ENCODE measurements at places on chromosomes 16 and 17.

- no peak for DNase-seq
Measured at GRCh38 chr17:74270333-74270732, 3.7 kb upstream of the DNAI2 start.

DNA sequence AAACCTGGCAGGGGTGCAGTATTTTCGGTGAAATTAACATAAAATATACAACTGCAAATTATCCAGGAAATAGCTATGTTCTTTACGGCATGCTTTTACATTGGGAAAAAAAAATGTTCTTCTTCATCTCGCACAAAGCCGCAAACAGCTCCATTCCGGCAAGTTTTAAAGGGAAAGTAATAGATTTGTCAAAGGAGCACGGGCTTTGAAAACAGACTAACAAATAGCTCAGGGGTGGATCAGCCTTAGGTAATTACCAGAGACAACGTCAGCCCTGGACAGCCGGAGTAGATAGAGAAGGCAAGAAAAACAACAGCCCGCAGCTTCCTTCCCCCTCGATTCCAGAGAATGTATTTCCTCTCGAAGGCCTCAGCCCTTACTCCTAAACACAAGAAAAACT lies 222.5 kb downstream of the C16orf78 start:
- DNase-seq, result no peak

GRCh38 chr17:9644910-9645751 lies at the start of gene USP43:
TSS of gene USP43 (plus strand) at chr17:9645517. CDS start at chr17:9645633, 116 bp downstream.
- no peak for DNase-seq

GRCh38 chr16:87701505-87701921 lies 64.3 kb downstream of the KLHDC4 start:
- no peak for DNase-seq

- DNase-seq, result no peak
Measured at GRCh38 chr16:56973294-56973689, 11.5 kb downstream of the CETP start.

DNA sequence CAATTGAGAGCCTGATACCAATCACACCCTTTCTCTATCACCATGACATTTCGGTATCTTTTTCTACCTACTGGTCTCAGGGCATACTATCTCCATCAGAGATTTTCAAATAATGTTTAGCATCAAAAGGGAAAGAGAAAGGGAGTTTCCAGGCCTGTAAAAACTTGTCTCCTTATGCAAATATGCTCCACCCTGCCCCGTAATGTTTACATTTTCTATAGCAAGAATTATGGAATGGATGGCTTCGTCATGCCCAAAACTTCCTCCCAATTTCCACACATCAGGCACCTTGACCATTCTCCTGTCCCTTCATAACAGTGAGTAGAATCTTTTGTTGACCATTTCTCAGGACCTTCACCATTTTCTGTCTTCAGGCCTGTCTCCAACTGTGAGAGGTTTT lies 30.9 kb upstream of the HLF start:
- no peak for DNase-seq

Data from AG09309 (cell line).